Osteoblast (primary cell): ENCODE measurements at places on chromosomes 1 and 21.

GRCh38 chr21:29641635-29642550 is 297.9 kb downstream of the GRIK1 start:
- H3K27me3 ChIP-seq = no peaks in the 10 kb centered on the region
- no peak for DNase-seq
- no peaks in the 10 kb centered on the region for H3K36me3 ChIP-seq
- no peaks in the 10 kb centered on the region for H3K4me1 ChIP-seq
- no peak overlapping the region for H3K4me3 ChIP-seq
- no peak overlapping the region for H3K27ac ChIP-seq

GRCh38 chr21:37463083-37463801 is 96.7 kb downstream of the DYRK1A start:
- DNase-seq = peak; percentile 51
- H3K4me3 ChIP-seq = peak overlapping the region; percentile 51
- H3K27me3 ChIP-seq = no peaks in the 10 kb centered on the region
- peak overlapping the region; percentile 55 for H3K27ac ChIP-seq
- peaks cover 41% of the 10 kb centered on the region for H3K4me1 ChIP-seq

DNA sequence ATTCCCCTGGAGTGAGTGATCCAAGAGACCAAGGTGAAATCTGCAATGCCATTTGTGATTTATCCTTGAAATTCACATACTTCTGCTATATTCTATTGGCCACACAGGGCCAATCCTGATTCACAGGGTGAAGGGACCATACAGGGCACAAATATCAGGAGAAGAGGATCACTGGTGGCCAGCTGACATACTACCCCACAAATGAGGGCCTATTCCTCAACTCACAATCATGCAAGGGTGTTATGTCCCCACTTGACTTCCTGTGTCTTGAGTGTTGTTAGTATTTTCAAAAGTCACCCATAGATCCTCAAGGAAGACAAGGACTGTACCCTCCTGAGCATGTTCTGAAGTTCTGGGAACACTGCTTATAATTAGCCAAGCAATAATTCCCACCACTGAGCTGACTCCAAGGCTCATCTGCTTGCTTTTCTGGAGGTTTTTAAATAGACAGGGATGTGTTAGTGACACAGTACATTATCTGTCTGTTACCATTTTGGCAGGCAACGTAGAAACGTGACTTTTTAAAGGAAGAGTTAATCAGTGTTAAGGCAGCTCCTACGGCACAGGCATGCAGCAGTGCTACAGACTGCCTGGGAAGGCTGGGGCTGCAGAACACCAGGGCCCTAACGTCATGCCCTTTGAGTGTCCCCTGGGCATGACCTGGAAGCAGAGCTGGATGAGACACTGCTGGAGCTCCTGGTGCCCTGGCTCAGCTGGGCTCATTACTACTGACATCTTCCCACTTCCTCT is 137.4 kb downstream of the FAM78B start:
- no peaks in the 10 kb centered on the region for H3K36me3 ChIP-seq
- no peak overlapping the region for H3K27ac ChIP-seq
- DNase-seq = no peak
- H3K4me1 ChIP-seq = no peaks in the 10 kb centered on the region
- no peaks in the 10 kb centered on the region for H3K27me3 ChIP-seq

DNA sequence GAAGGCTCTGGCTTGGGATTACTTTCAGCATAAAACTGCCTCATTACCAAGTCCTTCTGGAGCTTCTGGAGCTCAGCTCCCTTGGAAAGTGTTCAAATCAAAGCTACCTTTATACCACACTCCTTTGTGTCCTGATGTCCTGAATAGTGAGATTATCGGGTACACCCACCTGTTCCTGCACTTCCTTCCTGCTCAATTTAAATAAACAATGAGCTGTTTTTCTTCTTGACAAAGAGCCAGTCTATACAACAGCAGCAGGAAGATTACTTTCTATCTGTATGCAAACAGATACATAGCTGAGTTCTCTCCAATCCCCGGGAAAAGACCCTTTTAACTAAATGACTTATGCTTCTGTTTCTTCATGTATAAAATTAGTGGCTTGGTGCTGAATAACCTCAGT is 258.0 kb upstream of the FMN2 start:
- no peak for DNase-seq
- no peak overlapping the region for H3K27ac ChIP-seq
- no peak overlapping the region for H3K4me3 ChIP-seq
- no peaks in the 10 kb centered on the region for H3K4me1 ChIP-seq
- H3K36me3 ChIP-seq = no peaks in the 10 kb centered on the region

GRCh38 chr1:29504196-29504595 is 267.9 kb downstream of the PTPRU start:
- no peaks in the 10 kb centered on the region for H3K4me1 ChIP-seq
- H3K4me3 ChIP-seq = no peak overlapping the region
- H3K27me3 ChIP-seq = no peaks in the 10 kb centered on the region

- H3K4me1 ChIP-seq = peaks cover 4% of the 10 kb centered on the region
- no peak overlapping the region for H3K27ac ChIP-seq
- no peaks in the 10 kb centered on the region for H3K36me3 ChIP-seq
- H3K4me3 ChIP-seq = no peak overlapping the region
These were observed 36.4 kb upstream of the LMX1A start for GRCh38 chr1:165392634-165393571.

GRCh38 chr1:27592931-27593677 is 10.8 kb downstream of the AHDC1 start:
- DNase-seq = peak; percentile 62
- no peaks in the 10 kb centered on the region for H3K27me3 ChIP-seq
- H3K4me1 ChIP-seq = peaks cover 60% of the 10 kb centered on the region
- peaks cover 6% of the 10 kb centered on the region for H3K36me3 ChIP-seq

GRCh38 chr1:101008229-101008834 is 17.3 kb downstream of the DPH5 start:
- H3K27me3 ChIP-seq = no peaks in the 10 kb centered on the region
- peak overlapping the region; percentile 25 for H3K27ac ChIP-seq
- no peak overlapping the region for H3K4me3 ChIP-seq
- peaks cover 24% of the 10 kb centered on the region for H3K4me1 ChIP-seq

- H3K36me3 ChIP-seq = no peaks in the 10 kb centered on the region
- H3K27me3 ChIP-seq = peaks cover 16% of the 10 kb centered on the region
- no peak for DNase-seq
- no peak overlapping the region for H3K4me3 ChIP-seq
These were observed 46.3 kb downstream of the CASQ2 start for GRCh38 chr1:115722221-115722620.

- no peak overlapping the region for H3K4me3 ChIP-seq
- H3K36me3 ChIP-seq = peaks cover 8% of the 10 kb centered on the region
- H3K27ac ChIP-seq = no peak overlapping the region
- peaks cover 8% of the 10 kb centered on the region for H3K4me1 ChIP-seq
- H3K27me3 ChIP-seq = no peaks in the 10 kb centered on the region
These were observed 13.1 kb downstream of the RNF187 start for GRCh38 chr1:228500143-228500734.

DNA sequence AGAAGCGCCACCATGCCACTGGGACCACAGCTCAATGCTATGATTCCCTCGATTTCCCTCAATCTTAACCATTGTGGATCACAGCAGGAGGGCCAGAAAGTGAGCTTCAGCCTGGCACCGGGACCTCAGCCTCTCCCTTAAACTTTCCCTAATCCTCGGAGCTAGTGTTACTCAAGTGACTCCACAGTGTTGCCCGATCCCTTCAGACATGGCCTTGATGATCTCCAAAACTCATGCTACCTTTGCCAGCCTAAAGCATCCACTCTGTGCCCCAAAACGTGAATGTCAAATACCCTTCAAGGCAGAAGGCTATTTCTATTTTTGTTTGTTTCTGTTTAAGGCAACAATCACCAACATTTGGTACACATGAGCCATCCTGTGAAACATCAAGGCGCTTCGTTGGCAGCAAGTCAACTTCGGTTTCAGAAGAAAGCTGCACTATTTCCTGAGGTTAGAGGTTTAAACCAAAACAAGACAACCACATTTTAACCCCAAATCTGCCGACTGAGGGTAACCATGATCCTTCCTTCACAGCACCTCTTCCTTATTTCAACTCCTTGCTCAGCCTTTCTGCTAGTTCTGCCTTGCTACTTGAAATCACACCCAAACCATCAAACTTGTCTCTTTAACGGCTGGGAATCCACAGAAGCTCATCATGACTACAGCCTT is 94.4 kb upstream of the KRTAP19-8 start:
- H3K4me1 ChIP-seq = peaks cover 17% of the 10 kb centered on the region
- no peak overlapping the region for H3K27ac ChIP-seq
- peaks cover 7% of the 10 kb centered on the region for H3K36me3 ChIP-seq
- no peak overlapping the region for H3K4me3 ChIP-seq
- no peak for DNase-seq
- no peaks in the 10 kb centered on the region for H3K27me3 ChIP-seq

DNA sequence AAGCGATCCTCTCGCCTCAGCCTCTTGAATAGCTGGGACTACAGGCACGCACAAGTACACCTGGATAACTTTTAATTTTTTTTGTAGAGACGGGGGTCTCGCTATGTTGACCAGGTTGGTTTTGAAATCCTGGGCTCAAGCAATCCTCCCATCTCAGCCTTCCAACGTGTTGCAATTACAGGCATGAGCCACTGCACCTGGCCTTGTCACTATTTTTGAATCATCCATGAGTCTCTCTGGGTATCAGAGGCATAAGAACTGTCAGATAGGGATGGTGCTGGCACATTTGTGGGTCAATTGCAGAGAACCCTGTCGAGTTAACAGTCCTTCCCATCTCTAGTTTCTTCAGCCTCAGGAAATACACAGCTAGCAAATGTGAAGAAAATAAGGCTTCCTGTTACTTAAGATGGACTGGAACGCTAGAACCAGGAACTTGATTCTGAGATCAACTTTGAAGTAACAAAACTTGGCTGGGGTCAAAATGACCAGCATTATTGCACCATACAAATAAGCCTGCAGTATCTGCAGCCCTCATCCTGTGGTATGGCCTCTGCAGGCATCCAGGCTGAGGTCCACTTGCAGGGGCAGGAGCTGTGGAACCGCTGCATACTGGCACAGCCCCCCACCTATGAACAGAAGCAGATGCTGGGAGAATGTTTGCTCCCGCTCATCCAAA is 124.3 kb upstream of the GADD45A start:
- no peak overlapping the region for H3K27ac ChIP-seq
- peaks cover 25% of the 10 kb centered on the region for H3K4me1 ChIP-seq
- H3K27me3 ChIP-seq = no peaks in the 10 kb centered on the region
- no peak overlapping the region for H3K4me3 ChIP-seq
- peak; percentile 27 for DNase-seq
- no peaks in the 10 kb centered on the region for H3K36me3 ChIP-seq

- no peak overlapping the region for H3K4me3 ChIP-seq
- H3K27ac ChIP-seq = no peak overlapping the region
- no peak for DNase-seq
- no peaks in the 10 kb centered on the region for H3K27me3 ChIP-seq
- no peaks in the 10 kb centered on the region for H3K36me3 ChIP-seq
These were observed 138.9 kb downstream of the LHX8 start for GRCh38 chr1:75273110-75273509.

DNA sequence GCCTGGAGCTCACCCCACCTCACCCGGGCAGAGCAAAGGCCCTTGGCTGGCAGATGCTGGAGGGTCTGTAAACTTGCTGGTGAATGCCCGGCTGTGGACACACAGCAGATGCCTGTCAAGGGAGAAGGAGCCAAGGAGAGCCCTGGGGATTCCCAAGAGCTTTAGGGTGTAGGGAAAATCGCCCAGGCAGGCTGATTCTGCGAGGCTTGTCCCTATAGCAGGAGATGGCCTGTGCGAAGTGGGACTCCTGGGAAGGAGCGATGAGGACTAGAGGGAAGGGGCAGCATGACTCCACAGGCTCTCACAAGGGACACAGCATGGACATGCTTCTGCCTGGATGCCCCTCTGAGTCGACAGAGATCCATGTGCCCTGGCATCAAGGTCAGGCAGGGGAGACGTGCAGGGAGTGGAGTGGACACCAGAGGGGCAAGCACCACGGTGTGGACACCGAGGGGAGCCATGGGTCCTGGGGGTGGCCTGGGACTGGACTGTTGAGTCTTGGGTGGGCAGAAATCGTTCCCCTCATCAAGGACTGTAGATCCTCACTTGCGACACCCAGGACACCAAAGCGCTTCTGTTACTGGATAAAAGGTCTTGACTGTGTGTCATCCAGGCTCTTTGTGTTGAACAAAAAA is 71.4 kb upstream of the ABCG1 start:
- no peak overlapping the region for H3K4me3 ChIP-seq
- no peak for DNase-seq
- peaks cover 4% of the 10 kb centered on the region for H3K27me3 ChIP-seq
- H3K36me3 ChIP-seq = no peaks in the 10 kb centered on the region
- no peak overlapping the region for H3K27ac ChIP-seq
- no peaks in the 10 kb centered on the region for H3K4me1 ChIP-seq

- peaks cover 25% of the 10 kb centered on the region for H3K27me3 ChIP-seq
- H3K36me3 ChIP-seq = no peaks in the 10 kb centered on the region
- no peak overlapping the region for H3K27ac ChIP-seq
- H3K4me1 ChIP-seq = peaks cover 4% of the 10 kb centered on the region
- no peak overlapping the region for H3K4me3 ChIP-seq
These were observed 279.5 kb upstream of the NR5A2 start for GRCh38 chr1:199747984-199748383.

DNA sequence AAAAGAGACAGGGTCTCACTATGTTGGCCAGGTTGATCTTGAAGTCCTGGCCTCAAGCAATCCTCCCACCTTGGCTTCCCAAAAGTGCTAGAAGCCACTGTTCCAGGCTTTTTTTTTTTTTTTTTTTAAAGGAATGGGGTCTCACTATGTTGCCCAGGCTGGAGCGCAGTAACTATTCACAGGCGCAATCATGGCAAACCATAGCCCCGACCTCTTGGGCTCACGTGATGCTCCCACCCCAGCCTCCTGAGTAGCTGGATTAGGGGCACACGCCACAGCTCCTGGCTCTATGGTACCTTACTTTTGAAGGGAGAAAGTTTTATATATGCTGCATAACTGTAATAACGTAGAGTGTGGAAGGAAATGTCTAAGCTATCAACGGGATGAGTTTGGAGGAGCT is 5.7 kb upstream of the ATP13A2 start:
- H3K27me3 ChIP-seq = no peaks in the 10 kb centered on the region
- peaks cover 22% of the 10 kb centered on the region for H3K4me1 ChIP-seq
- no peak overlapping the region for H3K27ac ChIP-seq
- H3K4me3 ChIP-seq = no peak overlapping the region
- H3K36me3 ChIP-seq = peaks cover 44% of the 10 kb centered on the region
